ENCODE measurements at places on chromosomes 3 and 15.
A peak's percentile ranks its signal among the peaks of the same experiment; 100 is the strongest.

GRCh38 chr3:140448001-140448400 lies 229.9 kb upstream of the TRIM42 start:
- no peak for DNase-seq

GRCh38 chr15:29142129-29142747 lies 127.4 kb downstream of the NSMCE3 start:
- DNase-seq: no peak

DNA sequence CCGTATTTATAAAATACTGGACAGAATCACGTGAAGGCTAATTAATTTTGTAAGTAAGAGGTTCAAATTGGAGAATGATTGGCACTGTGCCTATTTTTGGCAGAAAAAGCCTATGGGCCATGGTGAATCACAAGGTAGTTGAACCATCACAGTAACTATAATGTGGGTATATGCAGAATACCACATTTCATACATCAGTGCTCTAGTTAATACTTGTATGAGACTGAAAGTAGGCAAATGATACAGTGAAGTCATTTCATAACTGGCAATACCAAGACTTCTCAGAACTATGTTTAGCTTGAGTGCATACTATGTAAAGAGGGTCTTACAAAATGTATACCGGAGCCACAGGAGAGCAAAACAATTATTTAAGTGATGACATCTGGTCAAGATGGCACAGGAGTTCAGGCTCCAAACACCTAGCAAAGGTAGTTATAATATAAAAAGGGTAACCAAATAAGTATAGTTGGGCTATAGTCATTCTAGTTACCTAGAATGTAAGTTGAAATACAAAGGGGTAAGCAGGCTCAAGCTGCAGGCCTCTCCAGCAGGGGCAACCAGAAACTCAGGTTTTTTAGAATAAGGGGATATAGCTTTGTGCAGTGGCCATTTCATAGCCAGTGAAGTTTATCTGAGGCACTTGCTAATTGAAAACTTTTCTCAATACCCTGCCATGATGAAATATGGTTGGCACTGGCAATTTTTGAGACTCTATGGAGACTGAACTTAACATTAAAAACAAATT lies 19.1 kb downstream of the GPR160 start:
- DNase-seq: peak; percentile 83

GRCh38 chr3:126945171-126945721 lies 37.7 kb upstream of the PLXNA1 start:
- DNase-seq: no peak

DNA sequence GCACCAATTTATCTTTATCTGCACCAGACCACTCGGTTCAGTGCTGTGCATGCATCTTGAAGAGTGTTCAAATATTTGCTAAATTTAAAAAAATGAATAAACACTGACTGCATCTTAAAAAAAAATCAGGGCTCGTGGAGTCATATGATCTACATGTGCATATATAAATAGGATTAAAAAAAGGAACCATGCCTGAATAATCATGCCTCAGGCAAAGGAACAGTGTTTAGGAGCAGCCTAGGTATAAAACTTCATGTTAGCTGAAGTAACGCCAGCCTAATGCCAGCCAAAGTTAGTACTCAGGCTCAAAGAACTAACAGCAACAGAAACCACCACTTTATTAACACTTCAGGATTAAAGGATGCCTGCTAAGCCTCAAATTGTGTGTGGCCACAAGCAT lies 9.5 kb downstream of the ABCC5 start:
- DNase-seq: no peak

DNA sequence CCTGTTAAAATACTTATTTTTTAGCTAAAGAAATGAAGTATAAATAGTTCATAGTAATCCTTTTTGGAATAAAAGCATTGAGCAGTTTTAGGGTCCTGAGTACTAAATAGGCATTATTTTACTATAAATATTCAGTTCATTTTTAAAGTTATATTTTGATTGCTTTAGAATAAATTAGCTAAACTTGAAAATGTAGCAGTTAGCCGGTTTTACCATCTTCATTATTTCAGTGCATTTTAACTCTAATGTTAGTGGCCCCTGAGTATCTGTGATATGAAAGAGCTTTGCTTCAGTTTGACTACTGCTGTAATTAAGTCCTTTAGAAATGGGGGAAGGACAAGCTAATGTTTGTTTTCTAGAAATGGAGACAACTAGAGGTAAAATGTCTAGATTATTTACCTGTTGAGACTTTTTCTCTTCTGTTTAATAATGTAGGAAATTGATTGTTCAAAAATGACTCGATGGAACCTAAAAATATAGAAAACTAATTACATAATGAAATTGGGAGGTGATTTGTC lies 3.6 kb downstream of the SMC4 start:
- no peak for DNase-seq

GRCh38 chr15:67241132-67241855 lies 13.2 kb downstream of the AAGAB start:
- peak; percentile 90 for DNase-seq

- DNase-seq: no peak
These were observed 13.0 kb downstream of the SV2B start for GRCh38 chr15:91113030-91113429.

DNA sequence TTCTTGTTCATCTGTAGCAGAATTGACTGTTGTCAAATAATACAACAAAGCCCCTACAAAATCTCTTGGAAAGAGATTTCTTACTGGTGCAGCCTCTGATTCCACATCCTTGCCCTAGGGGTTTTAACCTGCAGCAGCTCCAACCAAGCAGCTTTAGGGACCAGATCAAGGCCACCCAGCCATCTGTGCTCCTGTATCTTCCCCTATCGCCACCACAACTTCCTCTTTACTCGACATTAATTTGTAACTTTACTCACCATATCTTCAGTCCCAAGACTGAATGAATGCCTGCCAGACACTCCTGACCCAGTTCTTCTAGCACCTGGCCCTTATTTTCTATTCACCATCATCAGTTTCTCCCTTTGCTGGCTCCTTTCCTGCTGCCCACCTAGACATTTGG lies 156.6 kb upstream of the IL12A start:
- no peak for DNase-seq

DNA sequence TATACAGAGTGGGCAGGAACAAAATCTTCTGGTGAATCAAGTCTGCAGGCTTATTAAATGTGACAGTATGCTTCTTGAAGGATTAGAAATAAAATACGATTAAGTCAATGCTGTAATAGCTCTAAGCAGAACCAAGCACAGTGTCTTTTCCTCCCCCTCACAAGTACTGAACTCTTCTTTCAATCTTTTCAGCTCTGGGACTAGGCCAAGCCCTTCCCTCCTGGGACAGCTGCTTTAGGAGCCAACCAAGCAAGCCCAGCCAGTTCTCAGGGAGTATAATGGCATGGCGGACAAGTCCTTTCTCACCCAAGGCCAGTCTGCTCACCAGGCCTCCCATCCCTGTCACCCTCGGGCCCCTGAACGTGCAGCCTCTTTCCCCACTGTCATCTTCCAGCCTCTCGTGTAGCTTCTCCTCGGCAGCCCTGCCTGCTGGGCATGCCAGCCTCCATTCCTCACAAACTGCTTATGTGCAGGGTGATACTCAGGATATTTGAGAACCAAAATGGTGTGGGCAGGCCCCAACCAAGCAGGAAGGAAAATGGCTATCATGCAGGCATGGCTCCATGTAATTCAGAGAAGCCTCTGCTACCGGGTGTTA lies 8.4 kb upstream of the PPP1R2 start:
- no peak for DNase-seq

DNA sequence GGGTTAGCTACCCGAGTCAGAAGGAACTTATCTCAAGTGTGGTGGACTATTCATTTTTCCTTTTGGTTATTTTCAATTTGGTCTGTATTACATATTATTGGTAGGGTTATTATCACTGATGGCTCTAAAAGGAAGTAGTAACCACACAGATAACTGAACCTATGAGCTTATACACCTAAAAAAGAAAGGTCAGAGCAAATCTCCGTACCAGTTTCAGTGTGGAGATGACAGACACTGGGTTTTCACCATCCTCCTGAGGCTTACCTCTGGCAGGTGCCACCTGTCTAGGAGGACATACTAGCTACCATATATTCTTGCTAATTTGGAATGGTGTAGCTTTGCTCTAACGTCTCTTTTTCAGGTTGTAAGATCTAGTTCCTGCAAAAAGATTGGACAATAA lies 10.2 kb downstream of the GAP43 start:
- DNase-seq: no peak

- no peak for DNase-seq
These were observed 104.8 kb upstream of the HERC1 start for GRCh38 chr15:63938486-63939061.

DNA sequence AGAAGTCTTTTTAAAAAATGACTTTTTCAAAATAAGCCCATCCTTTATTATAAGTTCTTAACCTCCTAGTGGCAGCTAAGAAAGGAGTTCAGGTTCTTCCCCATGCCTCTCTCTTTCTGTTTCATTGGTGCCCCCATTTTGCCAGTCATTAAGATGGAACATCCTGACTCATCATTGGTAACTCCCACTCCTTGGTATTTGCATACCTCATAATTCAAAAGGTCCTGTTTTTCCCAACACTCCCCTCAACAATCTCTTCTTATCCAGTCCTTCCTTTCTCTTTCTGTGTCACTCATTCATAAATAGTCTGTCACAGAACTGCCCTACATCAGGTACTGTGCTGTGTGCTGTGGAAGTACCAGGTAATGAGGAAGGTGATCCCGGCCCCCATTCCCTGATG lies 394.0 kb downstream of the FOXP1 start:
- DNase-seq: no peak

DNA sequence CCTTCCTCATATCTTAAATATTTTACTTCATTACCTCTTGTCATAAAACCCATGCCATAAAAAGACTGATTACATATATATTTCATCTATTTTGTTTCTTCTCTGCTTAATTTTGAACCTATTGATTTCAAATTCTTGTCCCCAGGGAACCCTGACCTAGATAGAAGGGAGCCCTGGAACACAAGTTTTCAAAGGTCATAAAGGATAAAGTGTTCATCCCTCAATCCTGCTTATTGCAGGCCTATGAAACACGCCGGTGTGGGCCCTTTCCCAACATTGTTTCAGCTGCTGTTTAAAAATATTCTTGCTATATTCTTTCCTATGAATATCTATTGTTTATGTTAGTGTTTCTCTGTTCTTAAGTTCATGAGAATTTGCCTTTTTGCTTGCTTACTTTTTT lies 1389.5 kb upstream of the GBE1 start:
- DNase-seq: no peak

DNA sequence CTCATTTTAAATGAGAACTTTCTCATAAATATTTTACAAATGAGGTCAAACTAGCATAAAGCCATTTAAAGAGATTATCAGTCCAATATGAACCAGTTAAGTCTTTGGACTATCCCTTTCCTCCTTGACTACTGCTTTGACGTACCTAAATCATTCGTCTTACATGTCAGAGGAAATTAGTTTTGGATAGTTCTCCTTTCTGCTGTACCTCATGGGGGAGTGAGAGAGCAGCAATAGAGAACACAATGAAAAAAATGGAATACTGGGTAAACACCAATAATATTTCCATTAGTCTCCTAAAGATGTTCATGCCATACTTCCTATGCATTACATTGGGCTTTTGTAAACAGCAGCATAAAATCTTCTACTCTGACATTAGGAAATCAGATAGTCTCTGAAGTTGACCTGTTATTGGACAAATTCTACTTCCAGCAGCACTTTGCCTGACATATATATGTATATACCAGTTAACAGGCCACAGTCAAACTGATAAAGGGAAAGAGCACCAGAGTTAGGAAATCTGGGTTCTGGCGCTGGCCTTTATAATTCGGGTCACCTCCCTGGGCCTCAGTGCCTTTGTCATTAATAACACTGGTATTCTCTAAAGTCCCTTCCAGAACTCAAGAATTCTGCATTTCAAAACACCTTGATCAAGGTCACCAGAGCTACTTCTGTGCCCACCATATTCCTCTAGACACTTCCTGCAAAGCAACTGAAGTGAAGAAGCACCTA lies 26.8 kb downstream of the TIMMDC1 start:
- DNase-seq: no peak

DNA sequence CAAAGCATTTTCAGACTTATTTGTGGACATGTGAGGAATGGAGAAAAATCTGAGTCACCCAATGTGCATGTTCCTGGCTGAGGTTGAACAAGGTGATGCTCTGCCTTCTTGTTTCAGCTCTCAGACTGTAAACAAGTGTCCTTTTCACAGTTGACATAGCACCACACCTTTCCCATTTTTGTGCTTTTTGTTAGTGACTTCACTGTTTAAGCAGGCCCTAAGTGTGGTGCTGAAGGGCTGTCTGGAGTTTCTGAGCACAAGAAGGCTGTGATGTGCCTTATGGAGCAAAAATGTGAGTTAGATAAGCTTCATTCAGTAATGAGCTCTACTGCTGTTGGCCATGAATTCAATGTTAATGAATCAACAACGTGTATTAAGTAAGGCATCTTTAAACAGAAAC lies 20.4 kb downstream of the ABI3BP start:
- no peak for DNase-seq

GRCh38 chr3:30340500-30340899 lies 265.9 kb upstream of the TGFBR2 start:
- DNase-seq: no peak

- DNase-seq: peak; percentile 75
These were observed 230.2 kb upstream of the CD96 start for GRCh38 chr3:111311709-111312235.

DNA sequence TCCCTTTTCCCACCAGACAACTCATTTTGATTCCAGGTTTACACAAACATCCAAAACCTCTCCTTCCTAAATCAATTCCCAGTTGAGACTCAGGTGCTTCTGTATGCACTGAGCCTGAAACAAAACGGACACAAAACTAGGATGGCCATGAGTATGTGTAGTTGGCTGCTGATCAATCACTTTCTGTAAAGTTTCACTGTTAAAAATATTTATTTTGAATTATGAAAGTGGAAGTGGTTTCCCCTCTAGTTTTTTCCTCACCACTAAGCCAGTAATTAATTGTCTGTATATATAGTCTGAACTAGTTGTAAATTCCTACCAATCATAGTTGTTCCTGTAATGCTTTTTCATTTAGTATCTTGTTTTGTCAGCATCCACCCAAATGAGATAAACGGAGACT lies 51.7 kb upstream of the TSPAN3 start:
- DNase-seq: no peak

DNA sequence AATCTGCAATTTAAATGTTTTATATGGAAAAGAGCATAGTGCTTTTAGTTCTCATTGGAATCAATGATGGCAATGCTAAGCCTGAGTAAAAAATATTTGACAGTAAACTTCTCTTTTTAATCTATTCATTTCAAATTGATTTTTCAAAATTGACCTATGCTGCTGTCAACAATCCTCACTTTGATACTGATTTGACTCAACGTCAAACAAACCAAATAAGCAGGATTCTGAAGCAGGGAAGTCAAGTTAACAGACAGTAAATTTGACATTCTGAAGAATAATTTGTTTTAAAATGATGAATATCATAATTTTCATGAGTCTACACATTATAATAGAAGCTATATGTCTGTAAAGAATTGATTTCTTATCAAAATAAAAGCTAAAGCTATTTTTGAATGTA lies 1053.1 kb downstream of the DIPK2A start:
- no peak for DNase-seq

DNA sequence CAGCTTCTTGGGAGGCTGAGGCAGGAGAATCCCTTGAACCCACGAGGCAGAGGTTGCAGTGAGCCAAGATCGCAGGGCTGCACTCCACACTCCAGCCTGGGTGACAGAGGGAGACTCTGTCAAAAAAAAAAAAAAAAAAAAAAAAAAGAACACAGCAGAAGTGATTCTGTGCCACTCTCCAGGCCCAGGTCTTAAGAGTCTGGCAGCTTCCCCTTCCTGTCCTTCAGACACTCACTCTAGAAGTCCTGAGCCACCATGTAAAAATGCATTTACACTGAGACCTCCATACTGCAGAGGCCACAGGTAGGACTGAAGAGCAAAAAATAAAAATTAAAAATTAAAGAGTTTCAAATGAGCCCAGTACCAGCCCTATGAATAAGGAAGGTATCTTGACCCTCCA lies 11.8 kb upstream of the CDV3 start:
- no peak for DNase-seq
